CD4-positive, alpha-beta T cell treated with Interleukin-2 at 100 ng/mL for 4 hours (primary cell): ENCODE measurements at places on chromosomes 2 and 18.

- no peak for DNase-seq
These were observed 111.1 kb downstream of the CYP26B1 start for GRCh38 chr2:72036595-72036994.

- no peak for DNase-seq
These were observed 91.6 kb upstream of the CTDP1 start for GRCh38 chr18:79587779-79588635.

DNA sequence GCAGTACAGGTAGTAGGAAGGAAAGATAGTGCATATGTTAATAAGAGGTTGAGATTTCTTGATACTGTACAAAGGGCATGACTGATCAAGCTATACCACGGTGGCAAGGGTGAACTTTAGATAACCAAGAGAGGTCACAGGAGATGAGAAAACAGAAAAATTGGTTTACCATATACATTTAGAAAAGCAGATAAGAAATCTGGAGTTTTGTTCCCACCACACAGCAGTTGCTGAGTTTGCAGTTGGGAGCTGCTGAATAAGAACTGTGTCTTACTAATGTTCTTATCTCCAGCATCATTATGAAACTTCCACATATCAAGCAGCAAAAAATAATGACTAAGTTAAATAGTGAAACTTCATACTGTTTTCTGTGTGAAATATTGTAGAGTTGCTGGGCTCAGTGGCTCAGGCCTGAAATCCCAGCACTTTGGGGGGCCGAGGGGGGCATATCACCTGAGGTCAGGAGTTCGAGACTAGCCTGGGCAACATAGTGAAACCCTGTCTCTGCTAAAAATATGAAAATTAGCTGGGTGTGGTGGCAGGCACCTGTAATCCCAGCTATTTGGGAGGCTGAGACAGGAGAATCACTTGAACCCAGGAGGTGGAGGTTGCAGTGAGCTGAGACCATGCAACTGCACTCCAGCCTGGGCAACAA, 12.0 kb upstream of the IMPACT start:
- DNase-seq = no peak

GRCh38 chr2:234444242-234444730, 52.6 kb downstream of the ARL4C start:
- DNase-seq = no peak

- DNase-seq = no peak
These were observed 21.6 kb upstream of the CREG2 start for GRCh38 chr2:101408925-101409324.

DNA sequence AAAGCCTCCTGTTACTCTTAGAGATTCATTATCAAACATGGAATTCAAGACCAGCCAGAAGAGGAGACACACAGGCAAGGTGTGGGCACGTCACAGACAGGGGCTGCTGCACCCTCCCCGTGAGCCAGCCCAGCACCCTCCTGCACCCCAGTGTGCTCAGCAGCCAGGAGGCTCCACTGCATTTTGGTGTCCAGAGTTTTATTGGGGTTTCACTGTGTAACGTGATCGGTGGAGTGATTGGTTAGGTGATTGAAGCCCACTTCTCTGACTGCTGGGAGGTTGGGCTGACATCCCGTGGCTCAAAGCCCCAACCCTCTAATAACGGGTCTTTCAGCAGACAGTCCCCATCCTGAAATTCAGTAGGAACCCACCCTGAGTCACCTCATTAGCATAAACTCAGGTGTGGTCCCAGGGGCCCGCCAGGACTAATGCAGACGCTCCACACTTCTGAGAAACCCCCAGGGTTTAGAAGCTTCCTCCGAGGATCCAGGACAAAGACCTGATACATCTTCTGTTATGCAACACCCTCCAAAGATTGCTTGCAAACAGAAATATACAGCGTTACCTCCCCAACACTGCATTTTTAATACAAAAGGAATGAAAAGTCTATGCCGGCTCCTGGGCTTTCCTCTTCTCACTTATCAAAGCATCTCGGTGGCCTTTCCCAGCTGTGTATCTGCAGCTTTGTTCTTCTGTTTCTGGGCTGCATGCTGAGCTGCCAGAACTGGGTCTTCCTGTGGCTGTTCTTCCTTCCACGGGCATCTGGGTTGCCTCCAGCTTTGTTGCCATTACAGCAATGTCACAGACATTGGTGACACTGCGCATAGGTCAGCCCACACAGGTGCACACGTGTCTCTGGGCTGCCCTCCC, 43.7 kb upstream of the SNED1 start:
- DNase-seq = no peak

- DNase-seq = no peak
These were observed 112.3 kb downstream of the GALNT1 start for GRCh38 chr18:35693829-35694228.

GRCh38 chr2:86518481-86518880, 44.8 kb downstream of the CHMP3 start:
- DNase-seq = peak; percentile 37

DNA sequence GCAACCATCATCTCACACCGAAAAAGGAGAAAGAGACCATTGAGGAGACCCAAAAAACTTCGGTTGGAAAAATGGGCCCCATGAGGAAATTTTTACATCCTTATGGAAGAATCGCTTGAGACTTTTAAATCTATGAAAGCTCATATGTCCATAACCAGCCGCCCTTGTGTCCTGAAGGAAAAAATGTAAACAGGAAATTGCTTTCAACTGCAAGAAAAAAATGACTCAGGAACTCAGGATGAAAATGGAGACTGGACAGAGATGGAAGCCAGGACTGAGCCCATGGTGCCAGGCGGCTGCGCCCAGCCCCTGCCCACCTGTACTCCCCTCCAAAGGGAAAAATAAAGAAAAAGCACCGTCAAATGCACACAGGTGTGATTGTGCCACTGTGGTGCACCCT, 81.5 kb upstream of the SLC66A3 start:
- DNase-seq = no peak

GRCh38 chr2:17646081-17646554, 105.6 kb downstream of the VSNL1 start:
- DNase-seq = peak; percentile 65

DNA sequence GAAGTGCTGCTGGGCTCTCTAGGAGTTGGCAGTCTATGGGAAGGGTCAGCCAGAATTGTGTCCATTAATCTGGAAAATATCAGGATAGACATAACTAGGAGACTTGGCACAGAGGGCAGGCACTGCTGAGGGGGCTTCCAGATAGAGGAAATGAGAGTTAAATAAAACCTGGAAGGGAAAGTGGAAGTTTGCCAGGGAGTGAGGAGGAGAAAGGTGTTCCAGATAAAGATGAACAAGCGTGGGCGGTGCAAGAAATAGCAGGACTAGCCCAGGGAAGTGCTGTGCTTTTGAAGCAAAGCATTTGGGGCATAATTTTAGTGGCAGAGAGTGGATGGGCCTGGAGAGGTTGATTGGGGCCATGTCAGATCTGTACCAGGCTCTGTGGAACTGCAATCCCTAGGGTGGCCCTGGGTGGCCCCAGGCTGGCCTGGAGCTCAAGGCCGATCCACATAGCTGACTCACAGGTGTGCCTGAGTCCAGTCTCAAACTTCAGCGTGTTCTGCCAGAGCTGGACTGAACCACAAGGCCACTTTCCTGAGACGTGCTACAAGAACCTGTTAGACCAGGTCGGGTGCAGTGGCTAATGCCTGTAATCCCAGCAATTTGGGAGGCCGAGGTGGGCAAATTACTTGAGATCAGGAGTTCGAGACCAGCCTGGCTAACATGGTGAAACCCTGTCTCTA, 26.9 kb downstream of the GALM start:
- no peak for DNase-seq
